ENCODE measurements at places on chromosomes 4 and X.

DNA sequence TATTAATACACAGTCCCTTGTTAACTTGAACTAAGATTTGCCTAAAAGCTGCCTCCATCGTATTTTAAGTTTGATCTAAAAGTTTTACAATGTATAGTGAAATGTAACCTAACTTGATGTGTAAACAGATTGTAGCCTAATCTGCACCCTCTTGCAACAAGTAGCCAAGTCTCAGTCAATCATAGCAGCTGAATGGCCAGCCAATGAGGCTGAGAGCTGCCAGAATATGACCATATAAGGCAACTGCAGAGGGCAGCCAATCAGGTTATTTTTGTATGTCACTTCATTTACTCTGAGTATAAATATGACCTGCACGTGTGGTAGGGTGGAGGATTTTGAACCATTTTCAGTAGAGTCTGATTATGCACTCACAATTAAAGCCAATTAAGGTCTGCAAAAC is 51.2 kb upstream of the SPANXN3 start:
- DNase-seq: no peak

GRCh38 chr4:128323401-128323800 is 35.8 kb upstream of the PGRMC2 start:
- no peak for DNase-seq

DNA sequence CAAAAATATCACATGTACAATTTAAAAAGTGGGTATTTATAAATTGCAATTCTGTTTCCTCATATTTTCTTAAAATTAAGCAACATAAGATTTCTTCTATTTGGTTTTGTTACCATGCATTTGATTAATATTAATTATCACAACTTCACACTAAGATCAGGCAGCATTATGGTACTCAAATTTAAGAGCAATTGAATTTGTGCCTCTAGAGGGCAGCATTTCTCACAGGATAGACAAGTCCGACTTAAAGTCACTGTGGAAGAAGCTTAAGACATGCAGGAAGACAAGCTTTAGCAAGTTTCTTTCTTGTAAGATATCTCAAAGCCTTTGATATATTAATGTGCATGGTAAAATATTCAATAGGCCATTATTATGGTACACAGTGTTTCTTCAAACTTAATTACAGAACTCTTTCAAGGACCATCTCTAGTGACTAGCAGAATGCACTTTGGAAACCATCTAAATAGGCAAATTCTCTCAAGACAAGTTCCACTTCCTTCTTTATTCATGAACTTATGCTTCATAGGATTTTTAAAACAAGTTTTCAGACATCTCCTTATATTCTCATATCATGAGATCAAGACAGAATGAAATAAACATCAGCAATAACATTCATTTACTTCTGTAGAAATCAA is 35.0 kb downstream of the FBXW7 start:
- DNase-seq: peak; percentile 21

GRCh38 chr4:141035920-141036319 is 97.3 kb downstream of the RNF150 start:
- DNase-seq: no peak

- DNase-seq: no peak
These were observed 138.3 kb downstream of the AREG start for GRCh38 chr4:74583089-74583700.

DNA sequence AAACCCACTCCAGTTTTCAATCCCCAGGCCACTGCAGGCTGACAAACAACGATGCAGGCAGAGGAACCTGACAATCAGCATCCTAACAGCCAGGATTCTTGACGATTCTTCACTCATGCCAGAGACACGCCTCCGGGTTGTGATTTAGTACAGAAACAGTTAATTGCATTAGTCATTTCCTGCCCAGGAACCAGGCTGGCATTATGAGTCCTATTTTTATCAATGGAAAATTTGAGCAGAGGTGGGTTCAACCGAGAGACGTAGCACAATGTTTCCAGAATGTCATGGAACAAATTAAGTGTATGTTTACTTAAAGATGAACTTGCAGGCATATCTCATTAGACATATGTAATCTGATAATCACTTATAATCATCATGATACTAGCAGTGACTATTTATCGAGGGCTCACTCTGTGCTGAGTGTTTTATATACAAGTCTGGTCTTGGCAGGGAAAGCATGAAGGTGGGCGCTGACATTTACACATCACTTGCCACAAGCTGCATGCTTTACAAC is 159.7 kb downstream of the NSUN7 start:
- no peak for DNase-seq

GRCh38 chrX:13440176-13440575 is 120.3 kb upstream of the ATXN3L start:
- DNase-seq: no peak
